ENCODE measurements at places on chromosomes 3 and 15.

DNA sequence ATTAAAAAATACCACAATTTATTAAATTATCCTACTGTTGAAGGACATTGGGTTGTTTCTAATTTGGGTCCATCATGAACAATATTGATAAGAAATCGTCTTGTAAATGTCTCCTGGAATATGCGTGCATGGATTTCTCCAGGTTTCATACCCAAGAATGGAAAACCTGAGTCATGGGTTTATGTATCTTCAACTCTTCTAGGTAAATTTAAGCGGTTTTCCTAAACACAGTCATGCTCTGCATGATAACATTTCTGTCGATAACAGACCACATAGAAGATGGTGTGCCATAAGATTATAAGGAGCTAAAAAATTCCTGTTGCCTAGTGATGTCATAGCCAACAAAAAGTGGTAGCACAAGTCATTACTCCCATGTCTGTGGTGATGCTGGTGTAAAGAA, 39.9 kb upstream of the SCN5A start:
- no peak for DNase-seq

DNA sequence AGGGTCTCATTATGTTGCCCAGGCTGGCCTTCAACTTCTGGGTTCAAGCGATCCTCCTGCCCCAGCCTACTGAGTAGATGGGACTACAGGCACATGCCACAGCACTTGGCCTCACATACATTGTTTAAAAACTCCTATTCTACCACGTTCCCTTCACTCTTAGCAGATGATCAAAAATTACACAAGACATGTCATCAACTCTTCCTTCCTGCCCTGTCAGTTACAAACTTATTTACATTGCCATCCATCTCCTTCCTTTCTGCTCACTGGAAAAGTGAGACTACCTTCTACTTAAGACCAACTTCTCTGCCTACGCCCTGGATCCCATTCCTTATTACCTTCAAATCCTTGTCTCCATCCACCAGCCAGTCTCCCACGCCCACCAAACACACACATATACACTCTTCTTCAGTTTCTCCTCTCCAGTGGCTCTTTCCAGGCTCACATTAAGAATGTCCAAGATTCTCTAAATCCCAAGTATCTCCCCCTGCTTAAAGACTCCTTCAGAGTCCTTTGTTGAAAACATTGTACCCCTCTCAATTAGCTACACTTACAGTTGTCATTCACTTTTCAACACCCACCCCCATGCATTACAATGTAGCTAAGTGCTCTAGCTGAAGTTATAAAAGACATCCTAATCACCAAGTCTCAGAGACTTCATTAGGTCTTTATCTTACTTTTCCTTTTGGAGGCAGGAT, 4.3 kb downstream of the PEAK1 start:
- DNase-seq = no peak

DNA sequence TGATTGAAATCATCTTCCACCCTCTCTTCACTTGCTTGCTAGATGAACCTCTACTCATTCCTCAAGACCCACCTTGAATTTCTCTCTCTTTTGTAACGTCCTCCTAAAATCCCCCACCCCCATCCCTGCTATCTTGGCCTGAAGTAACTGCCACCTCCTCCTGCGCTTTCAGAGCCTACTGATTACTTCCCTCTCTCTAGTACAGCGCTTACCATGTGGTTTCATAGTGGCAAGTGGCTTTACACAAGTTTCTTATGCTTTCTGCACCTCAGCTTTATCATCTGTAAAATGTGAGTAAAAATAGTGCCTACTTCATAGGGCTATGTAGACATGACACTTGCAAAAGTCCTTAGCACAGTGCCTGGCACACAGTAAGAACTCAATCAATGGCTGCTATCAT, 28.7 kb upstream of the DAZL start:
- DNase-seq = no peak

GRCh38 chr15:101498717-101499480, 9.4 kb upstream of the PCSK6 start:
- no peak for DNase-seq

DNA sequence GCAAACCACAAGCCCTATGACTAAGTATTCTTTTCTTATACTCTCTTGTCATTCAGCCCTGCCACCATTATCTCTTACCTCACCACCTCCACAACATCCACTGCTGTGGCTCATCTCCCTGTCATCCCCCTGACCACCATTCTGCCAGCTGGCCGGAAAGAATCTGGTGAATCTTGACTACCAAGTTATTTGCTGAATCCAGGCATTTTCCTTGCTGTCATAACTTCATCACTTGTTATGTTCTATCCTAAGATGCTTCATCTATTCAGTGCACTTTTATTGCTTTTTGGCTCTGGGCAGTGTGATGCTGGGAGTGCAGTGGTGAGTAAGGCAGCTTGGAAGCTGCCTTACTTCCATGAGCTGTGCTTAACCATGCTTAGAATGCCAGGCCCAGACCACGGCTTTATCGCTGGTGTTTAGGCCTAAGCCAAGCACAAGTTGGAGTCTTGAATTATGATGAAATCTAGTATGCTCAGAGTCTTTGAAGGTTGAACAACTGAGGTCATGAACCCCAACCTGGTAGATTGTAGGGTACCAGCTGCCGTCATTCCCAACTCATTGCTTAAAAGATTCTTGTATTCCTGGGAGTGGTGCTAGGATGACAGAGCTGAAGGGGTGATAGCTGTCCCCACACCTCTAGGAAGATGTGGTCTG, 27.0 kb upstream of the APH1B start:
- no peak for DNase-seq

DNA sequence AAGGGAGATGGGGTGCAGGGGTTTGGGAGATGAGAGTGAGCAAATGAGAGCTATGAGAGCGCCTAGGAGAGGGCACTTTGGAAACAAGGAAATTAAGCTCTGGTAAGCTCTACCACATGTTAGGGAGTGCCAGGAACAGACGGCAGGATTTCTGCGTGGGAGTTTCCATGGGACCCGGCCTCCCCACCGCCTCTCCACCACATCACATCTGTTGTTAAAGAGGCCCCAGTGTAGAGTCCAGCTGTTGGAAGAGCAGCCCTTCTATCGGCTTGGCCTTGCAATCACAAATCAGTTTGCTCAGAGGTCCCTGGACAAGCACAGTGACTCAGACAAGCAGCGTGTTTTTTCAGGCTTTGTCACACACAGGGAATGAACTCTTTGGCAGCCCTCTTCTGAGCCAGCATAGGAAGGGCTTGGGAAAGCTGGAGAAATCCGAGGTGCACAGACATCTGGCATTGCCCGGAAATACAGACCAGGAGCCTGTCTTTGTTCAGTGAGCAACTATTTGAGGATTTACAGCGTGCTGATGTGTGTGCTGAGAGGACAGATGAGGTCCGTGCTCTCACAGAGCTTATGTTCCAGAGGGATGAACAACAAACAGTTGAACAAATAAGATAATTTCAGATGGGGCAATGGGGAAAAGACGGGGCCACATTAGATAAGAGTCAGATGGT, 370.6 kb upstream of the PROK2 start:
- DNase-seq = no peak

- no peak for DNase-seq
These were observed 45.2 kb upstream of the RASA2 start for GRCh38 chr3:141441381-141442364.

DNA sequence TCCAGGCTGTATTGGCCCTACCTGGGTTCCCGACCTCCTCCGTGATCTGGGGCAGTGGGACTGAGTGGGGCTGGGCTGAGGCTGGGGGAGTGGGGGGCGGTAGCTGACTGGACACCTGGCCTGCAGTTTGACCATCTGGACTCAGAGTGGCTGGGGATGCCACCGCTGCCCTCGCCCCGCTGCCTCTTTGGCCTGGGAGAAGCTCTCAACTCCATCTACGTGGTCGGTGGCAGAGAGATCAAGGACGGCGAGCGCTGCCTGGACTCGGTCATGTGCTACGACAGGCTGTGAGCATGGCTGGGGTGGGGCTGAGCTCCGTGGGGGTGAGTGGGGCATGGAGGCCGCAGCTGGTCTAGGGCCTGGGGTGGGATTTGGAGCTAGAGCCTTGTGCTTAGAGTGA, 2.7 kb downstream of the KLHL40 start:
- DNase-seq = no peak

- DNase-seq = no peak
These were observed 227.1 kb upstream of the CGNL1 start for GRCh38 chr15:57149196-57149595.

GRCh38 chr15:88479169-88479568, 11.7 kb downstream of the MRPS11 start:
- no peak for DNase-seq

- no peak for DNase-seq
These were observed 32.9 kb upstream of the SLC22A13 start for GRCh38 chr3:38232701-38233100.

DNA sequence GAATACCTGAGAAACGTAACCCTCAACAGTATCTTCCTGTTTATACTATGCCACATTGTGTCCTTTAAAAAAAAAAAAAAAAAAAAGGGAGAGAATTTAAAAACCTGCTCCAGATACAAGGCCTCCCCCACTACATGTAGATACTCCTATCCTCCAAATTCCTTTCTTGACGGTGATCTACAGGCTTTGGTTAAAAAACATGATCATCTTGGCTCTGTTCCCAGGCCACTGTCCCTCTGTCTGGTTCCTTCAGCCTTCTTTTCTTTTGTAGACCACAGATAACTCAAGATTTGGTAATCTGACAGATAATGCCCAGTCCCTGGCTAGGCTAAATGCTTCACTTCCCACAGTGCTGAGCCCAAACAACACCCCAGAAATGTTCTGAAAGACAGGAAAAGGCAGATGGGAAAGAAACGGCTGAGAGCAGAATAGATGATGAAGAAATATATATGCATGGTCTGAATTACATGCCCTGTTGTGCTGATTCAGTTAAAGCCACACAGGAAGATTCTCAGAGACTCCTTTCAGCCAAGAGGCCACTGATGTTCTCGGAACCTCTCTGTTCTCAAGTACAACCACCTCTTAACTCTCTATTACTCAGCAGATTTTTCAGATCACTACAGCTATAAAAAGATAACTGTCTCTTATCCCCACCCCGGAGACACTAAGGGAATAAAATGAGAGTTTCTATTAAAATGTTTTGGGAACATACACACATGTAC, 48.3 kb downstream of the NPTN start:
- DNase-seq = no peak

- DNase-seq = no peak
These were observed 96.3 kb downstream of the IGSF11 start for GRCh38 chr3:118938183-118938961.

- DNase-seq = no peak
These were observed 4.6 kb downstream of the LRRC2 start for GRCh38 chr3:46561511-46561910.

DNA sequence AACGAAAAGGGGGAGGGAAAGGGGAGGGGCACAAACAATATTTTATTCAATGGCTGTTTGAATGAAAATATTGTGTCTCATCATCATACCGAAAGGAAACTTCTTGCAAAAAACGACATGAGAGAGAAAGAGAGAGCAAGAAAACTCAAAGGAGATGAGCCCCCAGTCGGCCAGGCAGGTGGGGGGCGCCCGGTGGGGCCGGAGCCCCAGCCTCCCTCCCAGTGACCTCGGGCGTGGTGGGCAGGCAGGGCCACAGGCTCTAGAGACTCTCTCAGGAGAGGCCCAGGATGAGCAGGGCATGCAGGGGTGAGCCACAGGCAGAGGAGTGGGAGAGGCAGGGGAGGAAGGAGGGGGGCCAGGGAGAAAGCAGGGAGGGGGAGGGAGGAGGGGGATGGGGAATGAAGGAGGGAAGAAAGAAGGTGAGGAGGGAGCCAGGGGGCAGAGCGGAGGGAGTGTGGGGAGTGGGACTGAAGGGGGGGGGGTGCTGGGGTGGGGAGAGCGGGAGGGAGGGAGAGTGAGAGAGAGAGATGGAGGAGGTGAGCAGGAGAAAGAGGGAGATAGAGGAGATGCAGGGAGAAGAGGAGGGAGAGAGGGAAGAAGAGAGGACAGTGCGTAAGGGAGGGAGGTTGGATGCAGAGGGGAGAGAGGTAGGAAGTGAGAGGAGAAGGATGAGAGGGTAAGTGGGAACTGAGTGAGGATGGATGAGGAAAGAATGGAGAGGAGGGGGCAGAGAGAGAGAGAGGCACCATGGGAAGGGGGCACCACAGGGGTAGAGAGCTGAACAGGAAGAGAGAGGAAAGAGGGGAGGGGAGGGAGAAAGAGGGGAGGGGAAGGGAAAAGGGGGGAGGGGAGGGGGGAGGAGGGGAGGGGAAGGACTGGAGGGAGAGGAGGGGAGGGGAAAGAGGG, 14.1 kb upstream of the TMEM115 start:
- DNase-seq = no peak

GRCh38 chr3:195597848-195598247, 14.1 kb upstream of the APOD start:
- DNase-seq = no peak

- DNase-seq = no peak
These were observed 1.1 kb upstream of the BCL2L10 start for GRCh38 chr15:52113708-52114107.

GRCh38 chr3:149368674-149369497, 8.6 kb downstream of the TM4SF1 start:
- DNase-seq = no peak

DNA sequence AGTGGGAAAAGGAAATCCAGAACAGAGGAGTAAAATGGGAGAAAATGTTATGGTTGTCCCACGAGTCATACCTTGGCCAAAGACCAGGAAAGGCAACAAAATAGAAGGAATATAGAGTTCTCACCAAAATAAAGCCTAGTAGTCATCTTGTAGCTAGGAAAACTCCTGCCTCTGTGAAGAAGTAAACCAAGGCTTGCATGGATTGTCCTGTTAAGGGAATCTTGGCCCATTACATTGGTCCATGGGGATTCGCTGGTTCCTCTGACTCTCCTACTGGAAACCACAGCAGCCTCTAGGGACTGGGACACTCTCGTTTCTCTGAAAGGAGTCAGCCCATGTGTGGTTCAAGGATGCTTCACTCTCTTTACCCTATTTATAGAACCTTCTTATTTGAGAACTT, 62.9 kb upstream of the FNDC3B start:
- DNase-seq = no peak

DNA sequence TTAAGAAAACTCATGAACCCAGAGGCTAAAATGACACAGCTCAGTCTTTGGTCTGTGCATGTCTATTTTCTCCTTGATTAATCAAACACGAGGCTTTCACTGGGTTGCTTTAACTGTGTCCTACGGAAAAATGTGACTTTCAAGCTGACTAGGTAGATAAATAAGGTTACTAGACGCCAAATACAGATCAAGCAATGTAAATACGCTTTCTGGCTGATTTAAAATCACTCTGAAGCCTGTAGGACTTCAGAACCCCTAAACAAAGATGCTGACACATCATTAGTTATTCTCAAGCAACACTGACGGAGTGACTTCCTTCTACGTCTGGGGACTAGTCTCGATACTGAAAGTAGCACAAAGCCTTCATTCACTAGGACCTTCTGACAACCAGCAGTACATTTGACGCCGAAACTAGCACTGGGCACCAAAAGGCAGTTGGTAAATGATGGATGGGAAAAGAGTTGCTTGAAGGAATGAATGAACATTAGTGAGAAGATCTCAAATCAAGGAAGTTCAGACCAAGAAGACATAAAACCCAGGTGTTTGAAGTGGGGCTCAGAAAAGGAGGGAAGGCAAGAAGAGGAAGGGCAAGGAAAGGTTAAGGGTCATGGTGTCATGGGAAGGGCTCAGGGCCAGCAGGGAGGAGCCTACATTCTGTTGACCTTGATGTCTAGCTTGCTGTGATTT, 67.1 kb upstream of the CDV3 start:
- DNase-seq = no peak

Measured in C1 segment of cervical spinal cord (tissue), 14 donors.